ENCODE measurements at places on chromosomes 12 and 14.

DNA sequence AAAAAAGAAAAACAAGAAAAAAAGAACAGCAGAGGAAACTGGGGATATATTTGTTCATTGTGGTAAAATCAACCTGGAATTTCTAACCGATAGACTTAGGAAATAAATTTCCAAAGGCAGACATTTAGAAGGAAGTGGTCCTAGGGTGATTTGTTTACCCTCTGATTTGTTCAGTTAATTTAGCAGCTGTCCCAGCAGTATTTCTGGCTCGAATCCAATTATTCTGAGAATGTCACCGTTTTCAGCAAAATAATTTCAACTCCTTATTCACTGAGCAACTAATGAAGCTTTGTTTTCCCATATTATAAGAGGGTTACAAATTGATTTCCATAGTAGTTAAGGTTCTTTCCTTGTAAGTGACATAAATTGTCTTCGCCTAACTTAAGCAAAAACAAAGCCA, 285.2 kb upstream of the SYT10 start:
- DNase-seq: no peak

DNA sequence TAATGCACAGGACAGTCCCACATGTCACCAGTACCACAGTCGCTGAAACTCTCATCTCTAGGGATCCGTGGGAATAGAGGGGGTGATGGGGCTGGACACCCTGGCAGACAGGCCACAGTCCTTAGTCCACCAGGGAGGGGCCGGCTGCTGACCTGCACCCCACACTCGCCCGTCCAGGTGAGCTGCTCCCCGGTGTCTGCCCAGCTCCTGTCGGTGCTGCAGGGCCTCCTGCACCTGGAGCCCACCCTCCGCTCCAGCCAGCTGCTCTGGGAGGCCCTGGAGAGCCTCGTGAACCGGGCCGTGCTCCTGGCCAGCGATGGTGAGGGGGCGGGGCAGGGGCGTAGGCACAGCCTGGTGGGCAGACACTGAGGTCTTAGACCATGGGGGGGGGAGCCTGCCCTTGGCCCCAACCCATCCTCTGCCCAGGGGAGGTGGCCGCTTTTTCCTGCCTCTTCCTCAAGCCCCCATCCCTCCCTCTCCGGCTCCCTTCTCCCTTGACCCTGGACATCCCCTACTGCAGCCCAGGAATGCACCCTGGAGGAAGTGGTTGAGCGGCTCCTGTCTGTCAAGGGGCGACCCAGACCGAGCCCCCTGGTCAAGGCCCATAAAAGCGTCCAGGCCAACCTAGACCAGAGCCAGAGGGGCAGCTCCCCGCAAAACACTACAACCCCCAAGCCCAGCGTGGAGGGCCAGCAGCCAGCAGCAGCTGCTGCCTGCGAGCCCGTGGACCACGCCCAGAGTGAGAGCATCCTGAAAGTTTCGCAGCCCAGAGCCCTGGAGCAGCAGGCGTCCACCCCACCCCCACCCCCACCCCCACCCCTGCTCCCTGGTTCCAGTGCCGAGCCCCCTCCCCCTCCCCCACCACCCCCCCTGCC, 17.1 kb upstream of the ADSS1 start:
- no peak for DNase-seq

- DNase-seq: no peak
Observed at GRCh38 chr12:131063413-131063812, 109.7 kb downstream of the ADGRD1 start.

DNA sequence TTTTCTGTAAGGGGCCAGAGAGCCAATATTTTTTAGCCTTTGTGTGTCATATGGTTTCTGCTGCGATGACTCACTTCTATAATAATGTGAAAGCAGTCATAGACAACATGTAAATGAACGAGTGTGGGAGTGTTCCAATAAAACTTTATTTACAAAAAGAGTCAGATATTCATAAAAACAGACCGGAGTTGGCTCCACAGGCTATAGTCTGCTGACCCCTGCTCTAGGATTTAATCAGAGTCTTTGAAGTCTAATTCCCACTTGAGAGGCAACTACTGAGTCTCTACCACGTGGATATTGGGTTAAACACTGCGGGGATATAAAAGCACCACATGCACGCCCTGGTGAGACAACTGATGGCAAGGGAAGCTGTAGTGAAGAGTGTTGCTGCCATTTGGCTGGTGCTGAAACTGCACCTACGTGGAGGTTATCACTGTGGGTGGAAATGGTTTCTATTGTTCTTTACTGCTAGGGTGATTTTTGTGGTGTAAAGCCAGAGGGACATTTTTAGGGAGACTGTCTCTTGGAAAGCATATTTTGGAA, 3.6 kb upstream of the NINJ2 start:
- no peak for DNase-seq

DNA sequence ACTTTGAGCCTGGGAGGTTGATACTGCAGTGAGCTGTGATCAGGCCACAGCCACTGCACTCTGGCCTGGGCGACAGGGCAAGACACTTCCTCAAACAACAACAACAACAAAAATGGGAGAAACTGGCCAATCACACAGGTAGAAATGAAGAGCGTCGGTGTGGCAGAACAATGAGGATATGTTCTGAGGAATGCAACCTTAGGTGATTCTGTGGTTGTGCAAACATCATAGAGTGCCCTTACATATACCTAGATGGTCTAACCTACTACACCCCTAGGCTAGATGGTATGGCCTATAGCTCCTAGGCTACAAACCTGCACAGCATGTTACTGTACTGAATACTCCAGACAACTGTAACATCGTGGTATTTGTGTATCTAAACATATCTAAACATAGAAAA, 3.7 kb upstream of the PRDM4 start:
- no peak for DNase-seq

DNA sequence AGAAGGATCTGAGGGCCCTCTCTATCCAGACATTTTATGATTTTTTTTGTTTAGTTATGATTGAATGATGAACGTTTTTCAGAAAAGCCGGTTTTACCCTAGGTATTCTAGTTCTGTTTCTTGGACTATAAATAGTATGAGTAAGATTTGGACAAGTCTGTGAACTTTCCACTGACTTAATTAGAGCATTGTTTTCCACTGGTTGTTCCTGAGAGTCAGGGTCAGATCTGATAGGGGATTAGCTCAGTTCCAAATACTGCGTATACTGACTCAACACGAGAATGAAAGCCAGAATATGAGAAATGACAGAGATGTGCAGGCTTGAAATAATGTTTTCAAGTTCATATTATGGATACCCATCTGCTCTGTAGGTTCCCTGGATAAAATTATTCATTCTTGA, 361.6 kb downstream of the AEBP2 start:
- no peak for DNase-seq

- peak; percentile 83 for DNase-seq
Observed at GRCh38 chr14:61188978-61189808, 91.9 kb downstream of the TMEM30B start.

DNA sequence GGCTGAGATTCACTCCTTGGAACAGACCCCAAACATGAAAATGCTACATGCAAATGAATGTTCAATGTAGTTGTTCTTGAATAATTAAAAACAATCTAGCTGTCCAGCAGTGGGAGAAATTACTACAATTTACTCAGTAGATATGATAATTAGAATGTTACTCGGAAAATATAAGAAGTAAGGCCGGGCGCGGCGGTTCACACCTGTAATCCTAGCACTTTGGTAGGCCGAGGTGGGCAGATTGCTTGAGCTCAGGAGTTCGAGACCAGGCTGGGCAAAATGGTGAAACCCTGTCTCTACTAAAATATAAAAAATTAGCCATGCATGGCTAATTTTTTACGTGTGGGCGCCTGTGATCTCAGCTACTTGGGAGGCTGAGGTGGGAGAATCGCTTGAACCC, 15.3 kb upstream of the PTGER2 start:
- no peak for DNase-seq

DNA sequence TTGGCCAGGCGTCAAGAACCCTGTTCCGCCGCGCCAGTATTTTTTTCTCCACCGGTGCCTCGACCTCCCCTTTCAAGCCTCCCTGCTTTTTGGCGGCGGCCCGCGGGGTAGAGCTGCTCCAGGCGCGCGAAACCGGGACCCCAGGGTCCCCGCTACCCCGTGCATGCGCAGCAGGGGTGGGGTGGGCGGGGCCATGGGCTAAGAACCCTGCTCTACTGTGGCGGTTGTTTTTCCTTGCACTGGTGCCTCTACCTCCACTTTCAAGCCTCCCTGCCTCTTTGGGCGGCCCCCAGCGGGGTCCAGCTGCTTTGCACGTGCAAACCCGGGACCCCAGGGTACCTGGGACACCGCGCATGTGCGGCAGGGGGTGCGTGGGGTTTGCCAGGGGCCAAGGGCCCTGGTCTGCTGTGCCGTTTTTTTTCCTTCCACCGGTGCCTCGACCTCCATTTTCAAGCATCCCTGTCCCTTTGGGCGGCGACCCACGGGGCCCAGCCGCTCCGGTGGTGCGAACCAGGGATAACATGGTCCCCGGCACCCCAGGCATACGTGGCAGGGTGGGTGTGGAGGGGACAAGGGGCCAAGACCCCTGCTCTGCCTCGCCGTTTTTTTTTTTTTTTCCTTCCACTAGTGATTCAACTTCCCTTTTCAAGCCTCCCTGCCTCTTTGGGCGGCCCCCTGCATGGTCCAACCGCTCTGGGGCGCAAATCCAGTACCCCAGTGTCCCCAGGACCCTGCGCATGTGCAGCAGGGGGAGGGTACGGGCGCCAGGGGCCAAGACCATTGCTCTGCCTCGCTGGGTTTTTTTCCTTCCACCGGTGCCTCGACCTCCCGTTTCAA, 326.8 kb downstream of the ALG10 start:
- DNase-seq: no peak

DNA sequence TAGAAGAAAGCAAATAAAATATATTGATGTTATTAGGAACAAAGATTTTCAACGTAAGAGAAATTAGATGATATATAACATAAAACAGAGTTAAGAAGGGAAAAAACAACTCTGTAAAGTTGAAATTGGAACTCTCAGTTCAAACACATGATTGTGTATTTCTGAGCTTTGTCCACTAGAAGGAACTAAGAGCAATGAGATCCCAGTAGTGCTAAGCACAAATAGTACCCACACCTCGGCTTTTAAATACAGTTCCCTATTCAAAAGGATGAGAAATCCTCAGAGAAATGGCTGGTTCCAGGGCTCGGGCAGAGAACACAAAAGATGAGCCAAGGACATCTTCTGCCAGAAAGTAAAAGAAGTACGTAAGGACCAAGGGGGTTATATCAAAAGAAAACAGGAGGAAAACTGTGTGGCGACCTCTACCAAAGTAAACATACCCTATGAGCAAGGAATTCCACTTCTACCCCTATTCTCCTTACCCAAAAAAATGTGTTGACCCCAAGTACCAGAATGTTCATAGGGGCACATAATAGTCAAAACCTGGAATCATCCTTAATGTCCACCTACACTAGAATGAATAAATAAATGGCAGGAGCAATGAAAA, 96.6 kb downstream of the SPTSSA start:
- no peak for DNase-seq

DNA sequence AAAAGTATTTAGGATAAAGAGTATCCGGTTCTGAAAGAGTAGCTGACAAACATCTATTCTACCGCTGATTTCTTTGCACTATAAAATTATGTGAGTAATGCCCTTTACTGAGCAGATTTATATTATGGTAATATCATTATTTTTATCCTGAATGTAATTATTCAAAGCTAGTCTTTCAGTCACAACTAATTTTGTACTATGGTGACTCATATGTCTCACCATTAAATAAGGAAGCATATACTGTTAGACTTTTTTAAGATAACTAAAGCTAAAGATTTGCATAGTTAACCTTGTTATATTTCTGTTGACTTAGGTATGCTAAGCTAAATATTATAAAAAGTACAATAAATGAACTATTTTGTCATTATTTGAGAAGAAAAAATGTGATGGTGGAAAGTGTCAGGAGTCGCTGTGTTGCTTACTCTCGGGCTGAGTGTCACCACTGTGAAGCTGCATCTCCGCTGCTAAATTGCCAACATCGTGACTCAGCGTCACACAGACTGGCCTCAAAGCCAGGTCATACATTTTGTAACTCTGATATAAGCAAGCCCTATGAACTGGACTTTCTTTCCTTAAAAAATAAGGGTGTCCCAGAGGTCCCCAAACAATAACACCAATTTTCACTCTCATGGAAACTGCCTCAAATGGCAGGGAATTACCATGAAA, 69.1 kb upstream of the SSTR1 start:
- no peak for DNase-seq

GRCh38 chr12:29544428-29545101, 47.1 kb upstream of the OVCH1 start:
- no peak for DNase-seq

DNA sequence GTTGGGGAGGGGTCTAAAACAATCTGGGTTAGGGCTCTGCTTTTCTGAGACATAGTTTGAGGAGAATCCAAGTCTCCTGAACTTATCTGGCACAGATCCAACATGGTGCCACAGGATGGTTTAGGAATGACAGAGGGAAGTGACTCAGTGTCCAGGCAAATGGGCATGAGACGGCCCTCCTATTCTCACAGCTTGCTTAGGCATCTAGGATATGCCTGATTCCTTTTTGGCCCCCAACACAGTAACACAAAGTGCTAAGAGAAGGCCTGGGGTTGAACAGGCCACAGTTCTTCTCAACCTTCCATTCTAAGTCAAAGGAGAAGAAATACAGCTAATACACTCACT, 117.7 kb downstream of the ZFP36L1 start:
- no peak for DNase-seq

DNA sequence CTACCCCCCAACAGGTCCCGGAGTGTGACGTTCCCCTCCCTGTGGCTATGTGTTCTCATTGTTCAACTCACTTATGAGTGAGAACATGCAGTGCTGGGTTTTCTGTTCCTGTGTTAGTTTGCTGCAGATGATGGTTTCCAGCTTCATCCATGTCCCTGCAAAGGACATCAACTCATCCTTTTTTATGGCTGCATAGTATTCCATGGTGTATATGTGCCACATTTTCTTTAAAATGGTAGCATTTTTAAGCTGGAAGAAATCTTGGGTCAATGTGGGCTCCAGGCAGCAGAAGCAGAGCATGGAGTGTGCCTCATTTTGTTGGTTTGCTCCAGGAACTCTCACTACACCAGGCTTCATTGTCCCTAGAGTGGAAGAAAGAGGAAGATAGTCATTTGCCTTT, 47.6 kb upstream of the ITPR2 start:
- no peak for DNase-seq

Measured in Calu3 (cell line).